ENCODE measurements at places on chromosomes 5 and 9. TPM values are rescaled to one million over a fixed set of nuclear protein-coding genes. Genes with fewer than 3 reads are reported as not detected.

GRCh38 chr5:83377131-83377865, 94.2 kb upstream of the VCAN start:
- H3K27ac ChIP-seq: no peak overlapping the region
- DNase-seq: no peak
- no peaks in the 10 kb centered on the region for H3K4me1 ChIP-seq
- H3K4me3 ChIP-seq: no peak overlapping the region
- H3K36me3 ChIP-seq: no peaks in the 10 kb centered on the region

DNA sequence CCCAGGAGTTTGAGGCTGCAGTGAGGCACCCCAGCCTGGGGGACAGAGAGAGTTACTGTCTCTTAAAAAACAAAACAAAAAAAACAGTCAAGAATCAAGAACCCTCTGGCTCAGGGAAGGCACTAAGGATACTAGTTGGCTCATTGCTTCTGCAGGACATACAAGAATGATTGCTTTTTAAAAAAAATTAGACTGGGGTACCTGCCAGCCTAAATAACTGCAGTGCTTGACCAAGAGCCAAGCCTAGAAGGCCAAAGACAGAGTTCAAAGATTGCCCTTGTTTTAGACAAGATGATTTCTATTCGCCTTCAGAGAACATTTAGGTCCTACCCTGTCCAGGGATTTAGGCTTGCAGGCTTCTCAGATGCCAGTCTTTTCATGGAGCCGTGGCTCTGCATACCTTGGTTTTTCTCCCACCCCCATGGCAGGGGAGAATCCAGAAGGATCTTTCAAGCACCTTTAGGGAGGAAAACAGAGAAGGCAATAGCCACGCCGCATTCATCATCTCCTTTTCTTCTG, 93.7 kb upstream of the IL6ST start:
- H3K4me3 ChIP-seq: no peak overlapping the region
- DNase-seq: no peak
- H3K36me3 ChIP-seq: no peaks in the 10 kb centered on the region
- no peaks in the 10 kb centered on the region for H3K27me3 ChIP-seq

GRCh38 chr9:20236676-20237075, 385.6 kb downstream of the MLLT3 start:
- no peak overlapping the region for H3K4me3 ChIP-seq
- no peaks in the 10 kb centered on the region for H3K27me3 ChIP-seq
- no peak for DNase-seq
- peaks cover 4% of the 10 kb centered on the region for H3K4me1 ChIP-seq
- H3K36me3 ChIP-seq: no peaks in the 10 kb centered on the region

- H3K27ac ChIP-seq: no peak overlapping the region
- no peak for DNase-seq
- H3K36me3 ChIP-seq: no peaks in the 10 kb centered on the region
- H3K27me3 ChIP-seq: no peaks in the 10 kb centered on the region
- no peak overlapping the region for H3K4me3 ChIP-seq
Observed at GRCh38 chr5:96026406-96027041, 64.9 kb upstream of the ELL2 start.

DNA sequence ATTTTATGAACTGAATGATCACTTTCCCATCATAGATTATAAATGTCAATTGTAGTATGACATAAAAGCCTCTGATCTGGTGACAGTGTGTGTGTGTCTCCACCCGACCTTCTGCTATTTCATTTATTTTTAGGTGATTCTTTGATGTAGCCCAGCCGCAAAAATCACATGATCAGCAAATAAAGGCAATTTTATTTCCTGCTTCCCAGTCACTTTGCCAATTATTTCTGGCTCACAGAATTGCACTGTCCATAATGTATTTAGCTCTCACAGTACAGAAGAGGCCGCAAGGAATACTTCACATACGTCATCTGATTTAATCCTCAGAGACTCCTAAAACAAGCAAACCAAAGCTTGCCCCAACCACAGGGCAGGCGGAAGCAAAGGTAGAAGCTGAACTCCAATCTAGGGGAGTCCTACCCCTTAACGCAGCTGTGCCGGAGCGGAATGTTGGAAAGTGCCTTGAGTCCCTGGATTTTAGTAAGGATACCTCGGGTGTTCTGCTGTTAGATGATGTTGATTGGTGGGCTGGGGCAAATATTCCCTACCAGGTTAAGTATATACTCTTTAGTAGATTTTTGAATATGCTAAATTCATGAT, 384.0 kb upstream of the IRX4 start:
- H3K4me1 ChIP-seq: no peaks in the 10 kb centered on the region
- H3K27me3 ChIP-seq: no peaks in the 10 kb centered on the region
- no peak overlapping the region for H3K4me3 ChIP-seq
- H3K27ac ChIP-seq: no peak overlapping the region

- no peaks in the 10 kb centered on the region for H3K4me1 ChIP-seq
- no peak for DNase-seq
- H3K27me3 ChIP-seq: peaks cover 3% of the 10 kb centered on the region
- no peak overlapping the region for H3K4me3 ChIP-seq
Observed at GRCh38 chr5:148972974-148973374, 89.9 kb downstream of the SH3TC2 start.

- no peak overlapping the region for H3K4me3 ChIP-seq
- no peaks in the 10 kb centered on the region for H3K4me1 ChIP-seq
- no peaks in the 10 kb centered on the region for H3K36me3 ChIP-seq
- no peak for DNase-seq
- H3K27ac ChIP-seq: no peak overlapping the region
Observed at GRCh38 chr9:34783951-34784487, 74.1 kb upstream of the CCL21 start.

DNA sequence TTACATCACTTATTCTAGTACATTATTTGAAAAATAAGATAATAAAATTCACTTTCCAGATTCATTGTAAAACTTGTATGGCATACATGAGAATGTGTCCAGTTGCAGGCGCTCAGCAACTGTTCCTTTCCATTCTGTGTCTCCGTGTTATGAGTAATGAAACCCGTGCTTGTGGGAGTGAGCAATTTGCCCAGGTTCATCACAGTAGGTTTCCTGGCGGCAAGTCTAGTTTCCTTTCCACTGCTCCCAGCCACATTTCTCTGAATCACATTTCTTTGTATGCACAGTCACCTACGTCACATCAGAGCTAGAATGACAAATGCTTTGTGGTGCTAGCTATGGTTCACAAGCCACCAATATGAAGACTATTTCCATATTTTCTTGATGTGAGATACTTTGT, 39.9 kb downstream of the MOCS2 start:
- no peak for DNase-seq
- H3K27me3 ChIP-seq: peaks cover 7% of the 10 kb centered on the region
- H3K4me1 ChIP-seq: no peaks in the 10 kb centered on the region
- H3K36me3 ChIP-seq: no peaks in the 10 kb centered on the region

DNA sequence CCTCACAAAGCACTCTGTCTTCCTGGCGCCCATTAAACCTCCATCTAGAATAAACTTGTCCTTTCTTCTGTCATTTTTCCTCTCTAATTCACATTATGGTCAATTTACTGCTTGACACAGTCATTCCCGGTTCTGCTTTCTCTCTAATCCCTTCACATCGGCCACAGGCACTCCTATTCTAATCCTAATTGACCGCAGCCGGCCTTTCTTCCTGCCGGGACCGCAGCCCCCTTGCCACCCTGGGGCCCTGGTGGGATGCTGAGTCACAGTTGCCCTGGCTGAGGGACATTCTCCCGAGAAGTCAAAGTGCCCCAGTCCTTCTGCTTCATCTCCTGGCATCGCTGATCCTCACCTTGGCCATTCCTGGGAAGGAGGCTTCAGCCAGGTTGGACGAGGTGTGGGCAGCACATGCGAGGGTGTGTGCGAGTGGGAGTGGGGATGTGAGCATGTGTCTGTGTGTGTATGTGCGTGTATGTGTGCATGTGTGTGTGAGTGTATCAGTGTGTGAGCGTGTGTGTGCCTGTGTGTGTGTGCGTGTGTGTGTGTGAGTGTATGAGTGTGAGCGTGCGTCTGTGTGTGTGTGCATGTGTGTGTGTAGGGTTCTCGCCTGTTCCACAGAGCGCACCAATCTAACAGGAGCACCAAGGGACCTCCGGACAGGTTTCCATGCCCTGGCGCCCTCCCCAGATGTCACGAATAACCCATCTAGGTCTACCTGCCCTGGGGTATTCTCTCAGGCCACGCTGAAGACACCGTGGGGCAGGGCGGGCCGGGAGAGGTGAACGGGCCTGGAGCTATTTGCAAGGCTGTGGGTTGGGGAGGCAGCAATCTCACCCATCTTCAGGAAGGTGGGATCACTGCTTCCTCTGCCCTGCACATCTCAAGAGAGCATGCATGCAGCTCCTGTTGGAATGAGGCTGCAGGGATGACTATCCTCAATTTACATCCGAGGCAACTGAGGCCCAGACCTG, 191.2 kb downstream of the PAX5 start:
- H3K27ac ChIP-seq: no peak overlapping the region
- no peaks in the 10 kb centered on the region for H3K27me3 ChIP-seq
- no peaks in the 10 kb centered on the region for H3K36me3 ChIP-seq
- no peak overlapping the region for H3K4me3 ChIP-seq

DNA sequence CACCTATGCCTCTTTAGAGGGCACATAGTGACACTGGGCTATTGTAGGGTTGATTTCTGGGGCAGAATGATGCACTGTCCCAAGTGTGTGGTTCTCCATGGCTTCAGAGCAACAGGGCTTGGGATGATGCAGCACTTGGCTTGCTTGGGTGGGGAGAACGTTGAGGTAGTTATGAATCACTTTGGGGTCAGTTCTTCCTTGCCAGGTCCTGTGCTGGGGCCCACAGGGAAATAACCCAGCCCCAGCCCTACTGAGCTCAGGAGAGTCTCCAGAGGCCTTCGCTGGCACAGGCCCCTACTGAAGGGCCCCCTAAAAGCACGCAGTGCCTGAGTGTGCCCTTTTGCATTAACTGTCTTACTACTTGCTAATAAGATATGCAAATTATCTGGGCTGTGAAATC, 24.2 kb downstream of the JADE2 start:
- H3K4me3 ChIP-seq: no peak overlapping the region
- no peaks in the 10 kb centered on the region for H3K27me3 ChIP-seq
- H3K4me1 ChIP-seq: peaks cover 45% of the 10 kb centered on the region

Gene SHOC1
- polyA plus RNA-seq: not detected

Gene FBXL7
- polyA plus RNA-seq: not detected

Gene NIPAL4
- polyA plus RNA-seq: not detected

Gene PCDHAC2
- not detected for polyA plus RNA-seq

Gene PCDHGA7
- polyA plus RNA-seq: not detected

Gene GABRA1
- not detected for polyA plus RNA-seq

Gene TXNDC15
- polyA plus RNA-seq: 17.0 TPM

Gene ADRA1B
- not detected for polyA plus RNA-seq

Gene PCDHGA12
- not detected for polyA plus RNA-seq
